ENCODE measurements at places on chromosomes 13 and 19.

- peak; percentile 15 for DNase-seq
Observed at GRCh38 chr13:32905063-32905863, 111.0 kb upstream of the KL start.

GRCh38 chr13:51971520-51972426, 39.5 kb downstream of the ATP7B start:
- DNase-seq = no peak

DNA sequence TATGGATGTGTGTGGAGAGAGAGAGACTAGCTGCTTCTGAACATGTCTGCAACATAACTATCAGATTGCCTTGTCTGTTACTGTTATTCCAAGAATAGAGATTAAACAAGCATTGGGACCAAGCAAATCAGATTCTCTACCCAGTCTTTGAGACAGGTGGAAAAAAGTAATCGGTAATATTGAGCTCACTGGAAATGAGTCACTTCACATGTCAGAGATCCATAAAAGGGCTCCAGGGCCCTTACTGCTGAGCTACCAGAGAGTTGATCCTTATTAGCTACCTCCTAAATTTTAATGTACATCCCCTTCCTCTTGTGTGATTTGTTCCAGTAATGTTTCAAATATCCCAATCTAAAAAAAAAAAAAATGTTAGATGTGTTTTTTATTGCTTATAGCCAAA, 2118.0 kb downstream of the PCDH9 start:
- DNase-seq = peak; percentile 1

DNA sequence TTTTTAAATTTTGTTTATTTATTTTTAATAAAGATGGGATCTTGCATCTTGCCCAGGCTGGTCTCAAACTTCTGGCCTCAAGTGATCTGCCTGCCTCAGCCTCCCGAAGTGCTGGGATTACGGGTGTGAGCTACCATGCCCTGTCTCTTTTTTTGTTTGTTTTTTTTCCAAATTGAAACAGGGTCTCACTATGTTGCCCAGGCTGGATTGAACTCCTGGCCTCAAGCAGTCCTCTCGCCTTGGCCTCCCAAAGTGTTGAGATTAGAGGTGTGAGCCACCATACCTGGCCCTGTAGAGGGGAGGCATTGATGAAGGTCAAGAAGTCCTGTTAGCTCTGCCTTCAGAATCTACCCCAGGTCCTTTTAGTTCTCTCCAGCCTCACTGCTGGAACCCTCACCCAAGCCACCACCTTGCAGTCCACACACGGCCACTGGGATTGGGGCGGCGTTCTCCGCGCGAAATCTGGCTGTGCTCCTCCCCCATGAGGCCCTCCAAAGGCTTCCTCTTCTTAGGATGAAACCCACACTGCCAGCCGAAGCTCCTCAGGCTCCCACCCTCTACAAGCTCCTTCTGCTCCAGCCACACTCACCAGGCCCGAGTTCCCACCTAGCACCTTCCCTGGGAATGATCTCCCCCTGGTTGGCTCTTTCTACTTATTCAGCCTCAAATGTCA, 34.9 kb downstream of the ACTN4 start:
- DNase-seq = no peak

DNA sequence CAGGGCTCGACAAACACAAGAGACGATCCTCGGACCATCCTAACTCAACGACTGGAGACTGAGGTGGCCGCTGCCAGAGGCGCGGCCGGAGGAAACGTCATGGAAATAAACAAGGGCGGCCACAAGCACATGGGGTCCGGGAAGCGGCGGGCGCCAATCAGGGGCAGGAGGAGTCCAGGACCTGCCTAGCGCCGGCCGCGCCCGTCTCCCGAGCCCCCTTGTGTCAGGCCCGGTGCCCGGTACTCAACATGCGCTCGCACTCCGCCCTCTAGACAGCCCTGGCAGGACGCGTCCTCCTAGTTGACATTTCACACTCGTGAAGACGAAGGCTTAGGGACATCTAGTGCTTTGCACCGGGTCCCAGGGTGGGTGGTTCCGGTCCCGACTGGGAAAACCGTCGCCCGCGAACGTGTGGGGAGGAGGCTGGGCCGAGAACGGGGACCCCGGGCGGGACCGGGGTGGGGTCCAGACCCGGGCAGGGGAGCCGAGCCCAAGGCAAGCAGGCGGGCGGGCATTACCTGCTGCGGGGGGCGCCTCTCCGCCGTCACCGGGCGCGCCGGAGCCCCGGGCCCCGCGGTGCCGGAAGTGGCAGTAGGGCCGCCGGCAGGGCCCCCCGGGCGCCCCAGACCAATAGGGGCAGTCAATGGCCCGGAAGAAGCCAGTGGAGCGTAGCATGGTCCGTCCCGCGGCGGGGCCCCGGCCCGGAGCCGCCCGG, 442 bp downstream of the REXO1 start:
- no peak for DNase-seq

GRCh38 chr19:51695702-51696315, 2.7 kb downstream of the SPACA6 start:
- DNase-seq = no peak

GRCh38 chr13:30446126-30446500, 19.6 kb downstream of the HMGB1 start:
- no peak for DNase-seq

DNA sequence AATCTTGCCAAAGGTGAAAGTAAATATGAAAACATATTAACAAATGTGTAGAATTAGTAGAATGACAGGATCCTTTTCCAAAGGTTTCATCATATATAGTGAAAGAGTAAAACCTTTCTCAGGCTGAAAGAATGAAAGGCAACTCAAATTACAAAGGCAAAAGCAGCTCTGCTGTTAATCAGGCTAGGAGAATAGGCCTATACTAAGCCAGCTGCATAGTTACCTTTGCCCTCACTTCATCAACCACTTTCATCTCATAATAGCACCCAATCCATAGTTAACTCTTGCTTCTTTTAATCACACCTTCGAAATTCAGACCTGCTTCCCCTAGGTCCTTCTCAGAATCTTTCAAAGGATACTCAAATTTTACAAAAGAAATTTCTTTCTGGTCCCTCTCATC, 1167.6 kb upstream of the ATXN8OS start:
- DNase-seq = no peak

- DNase-seq = no peak
Observed at GRCh38 chr13:35785576-35786303, 309.3 kb upstream of the MAB21L1 start.

DNA sequence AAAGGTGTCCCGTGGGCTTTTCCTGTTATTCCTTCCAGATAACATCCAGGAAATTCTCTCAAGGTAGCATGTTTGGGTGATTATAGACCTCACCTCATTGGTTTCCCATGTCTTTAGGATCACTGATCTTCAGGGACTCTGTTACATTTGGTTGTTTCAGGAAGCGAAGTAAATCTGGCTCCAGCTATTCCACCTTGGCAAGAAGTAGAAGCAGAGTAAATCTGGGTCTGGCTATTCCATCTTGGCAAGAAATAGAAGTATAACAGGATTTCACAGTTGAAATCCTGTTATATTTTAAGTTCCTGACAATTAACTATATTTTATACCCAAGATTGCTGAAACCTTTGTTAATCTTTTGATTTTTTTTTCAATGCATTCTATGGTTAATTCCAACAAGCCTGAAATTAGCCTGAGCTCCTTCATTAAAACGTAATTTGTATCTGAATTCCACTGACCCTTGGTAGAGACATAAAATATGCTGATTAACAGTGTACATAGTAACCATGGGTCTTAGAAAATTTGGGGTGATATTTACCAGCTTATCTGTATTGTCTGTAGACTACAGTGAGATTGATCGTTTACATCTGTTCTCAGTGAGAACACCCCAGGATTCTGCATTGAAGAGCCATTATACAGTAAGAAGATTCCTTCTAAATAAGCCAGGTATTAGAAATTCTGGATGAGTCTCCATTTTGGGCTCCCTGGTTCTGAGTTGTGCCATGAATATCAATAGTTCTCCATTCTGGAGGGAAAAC, 267.6 kb upstream of the SLITRK6 start:
- no peak for DNase-seq

- no peak for DNase-seq
Observed at GRCh38 chr19:45058622-45059159, 17.6 kb downstream of the ZNF296 start.

GRCh38 chr13:89270736-89271135, 1599.6 kb downstream of the SLITRK5 start:
- no peak for DNase-seq

GRCh38 chr13:60152114-60152513, 11.6 kb downstream of the DIAPH3 start:
- DNase-seq = no peak

DNA sequence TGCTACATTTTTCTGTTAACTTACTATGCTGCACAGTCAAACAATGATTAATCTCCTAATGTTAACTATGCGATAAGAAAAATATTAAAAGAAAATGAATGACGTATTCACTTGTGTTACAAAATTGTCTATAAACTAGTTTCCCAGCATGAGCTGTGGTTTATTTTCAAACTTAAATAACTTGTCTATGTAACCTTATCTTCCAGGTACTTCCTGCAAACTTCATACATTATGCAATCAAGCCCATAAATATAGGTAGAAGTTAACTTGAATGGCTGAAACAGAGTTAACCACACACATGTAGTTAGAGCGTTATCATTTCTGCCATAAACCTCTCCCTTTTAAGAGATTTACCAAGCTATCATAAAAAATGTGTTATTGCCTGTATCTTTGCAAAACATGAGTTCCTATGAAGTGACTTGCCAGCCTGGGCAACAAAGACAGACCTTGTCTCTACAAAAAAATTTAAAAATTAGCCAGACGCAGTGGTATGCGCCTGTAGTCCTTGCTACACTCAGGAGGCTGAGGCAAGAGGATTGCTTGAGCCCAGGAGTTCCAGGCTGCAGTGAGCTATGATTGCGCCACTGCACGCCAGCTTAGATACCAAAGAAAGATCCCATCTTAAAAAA, 17.7 kb upstream of the KLF5 start:
- no peak for DNase-seq

- no peak for DNase-seq
Observed at GRCh38 chr13:110332750-110333149, 25.7 kb downstream of the COL4A2 start.

Measured in SW 1271 (cell line).